A375 (cell line): ENCODE measurements at places on chromosomes 4 and X. TPM values are rescaled to one million over a fixed set of nuclear protein-coding genes. Genes with fewer than 3 reads are reported as not detected.

AMBN gene
- total RNA-seq: not detected in 2 replicates

GRPR gene
- total RNA-seq: 0.11 TPM in 1 of 2 replicates, not detected in the other

DCLK2 gene
- 1.7 and 2.8 TPM in 2 replicates for total RNA-seq

H2BW2 gene
- total RNA-seq: not detected in 2 replicates

IGSF1 gene
- total RNA-seq: 0.13 and 0.15 TPM in 2 replicates

IQCM gene
- total RNA-seq: 0.30 and 0.74 TPM in 2 replicates

GRK4 gene
- total RNA-seq: 3.2 and 4.0 TPM in 2 replicates
